ENCODE measurements at places on chromosomes 6 and 20. TPM values are rescaled to one million over a fixed set of nuclear protein-coding genes. Genes with fewer than 3 reads are reported as not detected.

Gene SLCO4A1
- 1.9 TPM for total RNA-seq

Gene STMN3
- total RNA-seq, result 7.0 TPM

Gene TBX18
- 0.08 TPM for total RNA-seq

Gene KCNK16
- total RNA-seq, result 1.7 TPM

Gene HSPA12B
- total RNA-seq, result 0.55 TPM

Gene ORC3
- 11.0 TPM for total RNA-seq

Gene TCP11
- not detected for total RNA-seq
